HS-5 (cell line): ENCODE measurements at places on chromosomes 3 and 15.
A peak's percentile ranks its signal among the peaks of the same experiment; 100 is the strongest.

DNA sequence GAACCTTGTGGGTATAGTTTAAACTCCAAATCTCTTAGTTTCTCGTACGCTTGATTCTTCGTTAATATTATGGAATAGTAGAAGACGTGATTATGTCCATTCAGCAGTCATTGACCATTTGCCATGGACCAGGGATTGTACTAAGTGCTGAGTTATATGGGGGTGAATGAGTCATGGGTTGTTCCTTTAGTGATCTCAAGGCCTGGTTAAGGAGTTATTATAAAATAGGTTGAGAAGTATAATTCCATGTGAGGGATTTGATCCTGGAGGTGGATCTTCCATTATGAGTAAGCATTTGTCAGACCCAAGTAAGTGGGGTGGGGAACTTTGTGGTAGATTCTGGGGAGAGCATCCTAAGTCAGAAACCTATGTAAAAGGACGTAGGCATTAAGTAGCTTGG, 15.4 kb downstream of the NR2C2 start:
- DNase-seq: peak; percentile 55

DNA sequence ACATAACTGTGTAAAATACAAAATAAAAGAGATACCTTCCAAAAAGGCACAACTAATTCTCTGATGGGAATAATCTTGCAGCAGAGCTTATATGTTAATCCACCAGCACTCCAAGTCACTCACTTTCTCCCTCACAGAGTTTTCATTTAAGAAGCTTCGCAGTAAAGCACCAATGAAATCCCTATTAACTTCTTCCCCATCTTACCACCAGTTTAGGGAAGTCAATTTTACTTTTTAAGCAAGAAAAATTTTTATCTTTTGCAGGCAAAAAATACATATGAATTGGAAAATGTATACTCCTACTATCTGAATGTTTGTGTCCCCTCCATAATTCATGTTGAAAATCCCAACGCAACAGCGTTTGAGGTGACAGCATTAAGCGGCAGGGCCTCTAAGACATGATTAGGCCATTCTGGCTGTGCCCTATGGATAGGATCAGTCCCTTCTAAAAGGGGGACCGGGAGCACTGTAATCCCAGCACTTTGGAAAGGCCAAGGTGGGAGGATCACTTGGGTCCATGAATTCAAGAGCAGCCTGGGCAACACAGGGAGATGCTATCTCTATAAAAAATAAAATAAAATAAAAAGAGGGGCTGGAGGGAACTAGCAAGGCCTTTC, 435.8 kb downstream of the SHQ1 start:
- no peak for DNase-seq

DNA sequence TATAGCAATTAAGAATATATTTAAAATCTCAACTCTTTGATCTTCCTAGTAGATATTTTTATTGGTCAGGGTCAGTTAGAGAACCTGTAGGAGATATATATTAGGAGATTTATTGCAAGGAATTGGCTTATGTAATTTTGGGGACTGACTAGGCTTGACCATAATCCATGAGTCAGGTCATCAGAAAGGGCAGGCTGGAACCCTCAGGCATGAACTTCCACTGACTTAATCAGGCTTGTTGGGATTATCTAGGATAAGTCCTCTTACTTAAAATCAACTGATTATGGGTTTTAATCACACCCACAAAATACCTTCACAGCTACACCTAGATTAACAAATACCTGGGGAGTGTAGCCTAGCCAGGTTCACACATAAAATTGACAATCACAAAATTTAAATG, 156.1 kb downstream of the MYRIP start:
- DNase-seq: no peak

DNA sequence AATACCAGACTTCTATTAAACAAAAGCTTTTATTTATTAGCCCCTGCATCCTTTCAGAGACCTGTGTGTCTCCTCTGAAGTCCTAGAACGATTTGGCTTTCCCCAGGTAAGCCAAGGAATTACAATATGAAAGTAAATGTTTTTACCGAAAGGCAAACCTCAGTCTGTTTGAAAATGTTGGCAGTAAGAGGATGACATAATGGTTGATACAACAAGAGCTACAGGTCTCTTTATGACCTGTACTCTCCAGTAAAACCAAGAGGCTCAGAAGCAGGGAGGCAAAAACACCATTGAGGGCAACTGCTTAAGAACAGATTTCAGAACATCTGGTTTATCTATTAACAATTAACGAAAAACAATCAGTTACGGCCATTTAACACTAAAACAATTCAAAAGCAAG, 107.8 kb downstream of the ADAM10 start:
- no peak for DNase-seq

DNA sequence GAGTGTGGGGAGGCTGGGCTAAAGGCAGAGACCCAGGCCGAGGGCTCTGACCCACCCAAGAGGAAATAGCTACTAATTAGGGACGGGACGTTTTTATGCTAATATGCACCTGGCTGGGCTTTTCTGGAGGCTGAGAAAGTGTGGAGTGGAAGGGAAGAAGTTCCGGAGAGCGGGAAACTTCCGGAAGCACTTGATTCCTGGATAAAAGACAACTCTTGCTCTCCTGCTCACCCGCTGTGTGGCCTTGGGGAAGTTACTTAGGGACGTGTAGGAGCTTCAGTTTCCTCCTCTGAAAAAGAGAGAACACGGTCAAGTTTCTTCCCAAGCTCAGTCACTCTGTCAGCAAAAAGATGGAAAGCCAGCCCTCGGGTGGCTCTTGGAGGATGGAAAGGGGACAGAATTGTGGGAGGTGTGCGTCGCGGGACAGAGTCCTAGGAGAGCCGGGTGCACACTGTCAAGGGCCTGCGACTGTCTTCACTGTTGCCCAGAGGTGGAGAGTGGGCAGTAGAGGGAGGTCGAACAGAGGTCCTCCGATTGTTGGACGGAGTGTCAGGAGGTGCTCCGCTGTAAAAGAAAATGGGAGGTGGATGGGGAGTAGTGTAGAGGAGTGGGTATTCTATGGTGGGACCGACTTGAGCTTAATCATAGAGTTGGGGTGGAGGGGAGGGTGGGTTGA, 43.2 kb downstream of the EPHB3 start:
- no peak for DNase-seq

DNA sequence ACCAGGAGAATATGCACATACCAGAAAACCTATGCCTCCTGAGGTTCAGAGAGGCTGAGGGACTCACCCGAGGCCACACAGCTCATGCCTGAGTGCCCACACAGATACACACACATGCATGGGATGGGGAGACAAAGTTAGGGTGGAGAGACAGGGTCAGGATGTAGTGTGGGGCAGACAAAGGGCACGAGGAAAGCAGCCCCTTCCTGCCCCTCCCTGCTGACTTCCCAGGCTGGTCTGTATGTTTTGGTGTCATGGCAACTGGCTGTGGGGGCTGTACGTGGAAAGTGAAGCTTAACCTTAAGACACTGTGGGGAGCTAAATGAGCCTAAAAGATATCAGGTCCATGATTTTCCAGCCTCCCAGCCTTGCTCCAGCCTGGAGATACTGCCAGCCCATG, 57.8 kb downstream of the EPHB3 start:
- no peak for DNase-seq

- DNase-seq: no peak
These were observed 29.0 kb upstream of the ZMAT3 start for GRCh38 chr3:179100652-179101051.

DNA sequence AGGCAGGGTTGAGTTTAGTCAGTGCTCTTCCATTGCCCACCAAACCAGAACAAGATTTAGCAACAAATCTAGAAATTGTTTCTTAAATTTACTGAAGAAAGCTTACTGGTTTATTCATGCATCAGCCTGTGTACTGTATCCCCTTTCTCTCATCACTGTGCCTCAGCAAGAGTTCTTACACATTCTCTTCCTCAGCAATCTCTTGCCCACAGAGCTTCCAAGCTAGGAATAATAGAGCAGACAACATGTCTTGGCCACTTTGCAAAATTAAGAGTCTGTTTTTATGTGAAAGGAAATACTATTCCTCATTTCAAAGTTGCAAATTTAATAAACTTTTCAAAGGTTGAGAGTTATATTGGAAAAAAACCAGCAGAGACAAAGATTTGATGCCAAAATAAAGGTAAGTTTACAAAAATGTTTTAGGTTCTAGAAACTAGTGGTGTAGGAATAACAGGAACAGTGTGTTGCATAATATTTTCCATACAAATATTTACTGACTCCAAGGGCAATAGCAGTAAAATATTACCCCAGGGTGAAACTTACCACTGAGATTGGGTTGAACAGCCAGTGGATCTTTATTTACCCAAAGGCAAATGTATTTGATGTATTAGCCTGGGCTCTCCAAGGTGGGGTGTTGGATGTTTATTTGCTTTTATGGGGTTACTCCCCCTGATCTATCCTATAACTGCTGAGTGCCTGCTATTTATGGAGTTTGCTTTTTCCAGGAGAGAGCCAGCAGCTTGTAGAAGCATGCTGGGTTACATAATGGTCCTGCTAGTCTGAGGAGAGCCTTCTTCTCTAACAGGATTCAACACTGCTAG, 276.7 kb downstream of the ADAMTSL3 start:
- no peak for DNase-seq

DNA sequence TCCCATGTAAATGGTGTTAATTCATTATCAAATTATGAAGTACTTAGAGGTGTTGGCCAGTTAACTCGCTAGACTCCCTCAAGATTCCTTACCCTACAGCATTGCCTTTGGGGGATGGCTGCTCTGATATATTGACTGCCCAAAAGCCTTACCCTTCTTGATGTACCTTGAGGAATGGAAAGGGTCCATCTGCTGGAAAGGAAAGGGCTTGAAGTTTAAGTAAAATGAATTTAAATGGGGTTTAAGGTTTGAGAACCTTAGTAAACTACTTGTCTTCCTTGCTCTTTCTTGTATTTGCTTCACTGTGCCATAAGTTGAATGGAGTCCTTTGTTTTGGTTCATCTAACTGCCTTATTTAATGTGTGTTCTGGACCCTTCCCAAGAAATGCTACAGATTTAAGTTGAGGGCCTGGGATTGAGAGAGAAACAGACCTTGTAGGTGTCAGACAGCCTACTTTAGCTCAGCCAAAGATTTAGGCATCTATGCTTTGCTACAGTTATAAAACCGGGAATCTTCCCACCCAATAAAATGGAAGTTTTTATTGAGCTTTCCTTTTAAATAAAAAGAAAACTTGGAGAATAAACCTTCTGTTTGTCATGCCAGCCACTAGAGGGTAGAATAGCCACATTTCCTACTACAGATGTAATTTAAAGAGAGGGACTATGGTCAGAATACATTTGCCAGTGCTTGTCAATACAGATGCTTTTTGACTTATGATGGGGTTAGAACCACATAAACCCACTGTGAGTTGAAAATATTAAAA, 25.3 kb downstream of the CMSS1 start:
- DNase-seq: no peak

- DNase-seq: no peak
These were observed 901 bp upstream of the CLN6 start for GRCh38 chr15:68230157-68231100.

- peak; percentile 33 for DNase-seq
These were observed 5.5 kb downstream of the SFMBT1 start for GRCh38 chr3:53040351-53040820.

DNA sequence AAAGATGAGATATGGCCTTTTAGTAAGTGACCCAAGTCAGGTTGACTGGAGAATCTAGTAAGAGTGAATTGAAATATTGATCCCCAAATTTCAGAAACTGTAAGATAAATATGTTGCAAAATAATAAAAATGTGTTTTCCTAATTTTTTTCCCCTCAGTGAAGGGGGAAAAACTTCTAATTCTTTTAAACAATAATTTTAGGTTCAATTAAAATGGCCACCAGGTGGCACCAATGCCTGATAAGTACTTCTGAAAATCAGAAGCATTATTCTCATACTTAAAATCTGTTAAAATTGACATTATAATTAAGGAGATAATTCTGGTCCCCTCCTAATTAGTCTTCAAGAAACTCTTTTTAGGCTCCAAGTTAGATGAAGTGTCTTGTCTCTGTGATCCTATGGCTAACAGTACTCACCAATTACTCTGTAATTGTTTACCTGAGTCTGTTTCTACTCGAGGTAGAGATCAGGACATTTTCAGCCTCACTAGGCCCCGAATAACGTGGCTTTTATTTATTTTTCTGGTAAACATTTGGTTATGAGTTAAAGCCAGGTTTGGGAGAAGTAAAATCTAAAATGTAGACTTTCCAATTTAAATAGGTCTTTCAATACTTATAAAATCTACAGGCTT, 52.6 kb downstream of the NMD3 start:
- no peak for DNase-seq

GRCh38 chr15:84778194-84778593, 29.8 kb downstream of the ZNF592 start:
- no peak for DNase-seq

GRCh38 chr3:149489060-149489690, 14.7 kb downstream of the TM4SF4 start:
- no peak for DNase-seq

GRCh38 chr3:107662124-107662507, 139.4 kb downstream of the BBX start:
- peak; percentile 63 for DNase-seq

DNA sequence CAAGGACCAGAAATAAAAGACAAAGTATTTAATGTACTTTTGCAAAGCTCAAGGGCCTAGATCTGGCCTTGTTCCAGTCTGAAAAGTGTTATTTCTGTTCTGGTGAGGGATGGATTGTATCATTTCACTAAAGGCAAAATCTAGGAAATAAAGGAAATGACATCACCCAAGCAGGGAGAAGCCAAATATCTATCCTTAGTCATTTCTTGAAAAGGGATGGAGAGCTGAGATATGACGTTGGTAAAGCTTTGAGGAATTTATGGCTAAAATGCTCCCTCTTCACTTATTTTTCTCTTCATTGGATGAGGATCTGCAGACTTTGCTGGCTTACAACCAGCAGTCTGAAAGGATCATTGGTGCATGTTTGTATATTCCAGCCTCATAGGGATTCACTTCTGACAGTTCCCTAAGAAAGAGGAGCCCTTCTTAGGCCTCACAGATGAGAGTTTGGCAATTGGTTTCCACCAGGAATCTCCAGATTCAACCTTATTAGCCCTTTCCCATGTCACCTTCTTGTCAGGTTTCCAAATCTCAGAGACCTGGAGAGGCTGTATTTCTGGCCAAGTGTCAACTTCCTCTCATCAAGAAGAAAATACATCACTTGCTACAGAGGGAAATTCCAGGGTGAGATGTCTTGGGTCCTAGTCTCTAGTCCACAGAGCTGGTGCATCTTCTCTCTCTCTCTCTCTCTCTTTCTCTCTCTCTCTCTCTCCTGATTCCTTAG, 93.7 kb upstream of the BOC start:
- no peak for DNase-seq

DNA sequence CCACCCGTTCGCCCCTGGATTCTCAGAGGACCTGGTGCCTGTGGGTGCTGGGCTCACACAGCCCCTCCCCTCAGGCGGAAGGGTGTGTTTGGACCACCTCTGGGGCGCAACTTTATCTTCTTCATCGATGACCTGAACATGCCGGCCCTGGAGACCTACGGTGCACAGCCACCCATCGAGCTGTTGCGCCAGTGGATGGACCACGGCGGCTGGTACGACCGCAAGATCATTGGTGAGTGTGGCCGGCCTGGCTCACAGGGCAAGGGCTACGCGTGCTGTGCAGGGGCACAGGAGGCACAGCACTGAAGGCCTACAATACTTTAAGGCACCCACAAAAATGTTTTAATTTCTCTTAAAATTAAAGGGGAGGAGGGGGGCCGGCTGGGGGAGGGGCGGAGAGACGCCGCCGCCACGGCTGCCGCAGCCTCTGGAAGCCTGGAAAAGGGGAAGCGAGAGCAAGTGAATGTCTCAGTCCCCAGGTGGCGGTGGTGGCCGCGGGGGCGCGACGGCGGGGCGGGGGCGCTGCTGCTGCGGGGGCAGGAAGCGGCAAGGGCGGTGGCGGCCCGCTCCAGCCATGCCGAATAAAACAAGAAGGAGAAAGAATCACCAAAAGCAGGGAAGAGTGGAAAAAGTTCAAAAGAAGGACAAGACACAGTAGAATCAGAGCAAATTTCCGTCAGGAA, 56.8 kb downstream of the DNAH1 start:
- no peak for DNase-seq
